Posterior cingulate gyrus (tissue), 11 donors: ENCODE measurements at places on chromosomes 1 and 21.

- DNase-seq, result no peak
Measured at GRCh38 chr1:185166106-185166505, 9.1 kb downstream of the SWT1 start.

- DNase-seq, result no peak
Measured at GRCh38 chr1:230509281-230509977, 83.3 kb upstream of the PGBD5 start.

GRCh38 chr21:45971616-45972352 is 9.8 kb upstream of the COL6A1 start:
- DNase-seq, result no peak

- DNase-seq, result no peak
Measured at GRCh38 chr1:222798116-222798515, 16.7 kb upstream of the DISP1 start.

GRCh38 chr1:212396638-212397037 is 18.0 kb downstream of the PACC1 start:
- DNase-seq, result no peak

DNA sequence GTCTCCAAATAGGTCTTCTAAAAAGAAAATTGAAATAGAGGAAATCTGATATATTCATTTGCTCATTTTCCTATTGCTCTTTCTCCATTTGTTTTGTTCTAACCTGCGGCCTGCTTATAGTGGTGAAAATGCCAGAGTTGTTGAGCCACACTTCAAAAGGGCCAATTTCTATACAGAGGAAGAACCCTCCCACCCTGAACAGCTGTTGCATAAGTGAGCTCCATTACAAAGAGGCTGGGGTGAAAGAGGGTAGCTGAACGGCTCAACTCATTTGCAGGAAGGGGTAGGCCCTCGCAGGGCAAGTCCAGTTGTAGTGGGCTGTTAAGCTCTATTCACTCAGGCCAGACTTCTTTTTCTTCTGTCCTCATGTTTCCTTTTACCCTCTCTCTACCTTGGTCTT is 8.8 kb downstream of the ADCY10 start:
- no peak for DNase-seq

- no peak for DNase-seq
Measured at GRCh38 chr1:36740446-36740845, 257.7 kb upstream of the CSF3R start.

DNA sequence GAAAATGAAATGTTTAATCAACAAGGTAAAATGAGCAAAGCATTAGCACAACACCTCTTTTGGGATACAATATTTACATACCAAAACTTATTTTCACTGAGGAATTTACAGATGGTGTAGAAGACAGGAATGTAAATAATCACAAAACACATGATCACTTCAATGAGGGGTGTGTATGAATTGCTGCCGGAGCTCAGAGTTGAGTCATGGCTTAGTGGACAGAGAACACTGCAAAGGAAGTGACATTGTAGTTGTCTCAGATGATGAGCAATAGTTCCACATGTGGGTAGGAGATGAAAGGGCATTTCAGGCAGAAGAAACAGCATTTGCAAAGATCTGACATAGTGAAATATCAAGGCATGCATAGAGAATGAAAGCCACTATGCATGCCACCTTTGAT is 5.6 kb upstream of the KPRP start:
- DNase-seq, result no peak

- DNase-seq, result no peak
Measured at GRCh38 chr1:116322752-116323405, 50.2 kb upstream of the ATP1A1 start.
